ENCODE measurements at places on chromosomes 16 and 17.

DNA sequence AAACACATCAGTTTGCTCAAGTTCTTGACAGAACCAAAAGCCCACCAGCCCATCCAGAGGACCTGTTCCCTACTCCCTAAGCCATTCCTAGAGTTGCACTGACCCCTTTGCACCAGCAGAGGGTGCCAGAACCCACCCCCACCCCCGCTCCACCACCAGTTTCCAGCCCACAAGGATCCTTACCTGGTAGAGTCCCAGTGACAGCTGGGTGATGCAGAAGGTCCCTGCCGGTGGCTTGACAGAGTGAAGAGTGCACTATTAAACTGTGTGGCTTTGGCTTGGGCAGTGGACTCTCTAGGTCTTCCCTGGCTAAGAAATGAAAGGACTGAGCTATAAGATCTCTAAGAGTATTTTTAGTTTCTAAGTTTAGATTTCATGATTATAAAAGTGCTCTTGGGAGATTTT, 73.3 kb upstream of the MTMR4 start:
- peak; percentile 21 for DNase-seq

DNA sequence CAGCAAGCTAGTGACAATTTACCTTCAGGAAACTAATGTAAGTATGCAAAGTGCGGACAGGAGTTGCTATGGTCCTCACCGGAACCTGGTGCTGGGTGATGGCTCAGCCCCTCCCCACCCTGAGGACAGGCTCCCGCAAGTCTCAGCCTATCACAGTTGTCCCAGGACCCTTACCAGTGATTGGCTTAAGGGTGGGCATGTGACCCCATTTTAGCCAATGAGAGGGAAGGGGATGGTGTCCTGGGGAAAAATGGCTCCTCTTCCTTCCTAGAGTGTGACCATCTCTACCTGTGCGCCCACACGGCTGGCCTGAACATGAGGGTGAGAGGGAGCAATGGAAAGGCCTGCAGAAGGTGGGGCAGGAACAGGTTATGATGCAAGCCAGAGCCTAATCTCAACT, 80.4 kb downstream of the C16orf78 start:
- no peak for DNase-seq

GRCh38 chr17:43356999-43357398, 41.8 kb upstream of the ARL4D start:
- no peak for DNase-seq

- no peak for DNase-seq
Observed at GRCh38 chr17:10130263-10130662, 68.1 kb downstream of the GAS7 start.

DNA sequence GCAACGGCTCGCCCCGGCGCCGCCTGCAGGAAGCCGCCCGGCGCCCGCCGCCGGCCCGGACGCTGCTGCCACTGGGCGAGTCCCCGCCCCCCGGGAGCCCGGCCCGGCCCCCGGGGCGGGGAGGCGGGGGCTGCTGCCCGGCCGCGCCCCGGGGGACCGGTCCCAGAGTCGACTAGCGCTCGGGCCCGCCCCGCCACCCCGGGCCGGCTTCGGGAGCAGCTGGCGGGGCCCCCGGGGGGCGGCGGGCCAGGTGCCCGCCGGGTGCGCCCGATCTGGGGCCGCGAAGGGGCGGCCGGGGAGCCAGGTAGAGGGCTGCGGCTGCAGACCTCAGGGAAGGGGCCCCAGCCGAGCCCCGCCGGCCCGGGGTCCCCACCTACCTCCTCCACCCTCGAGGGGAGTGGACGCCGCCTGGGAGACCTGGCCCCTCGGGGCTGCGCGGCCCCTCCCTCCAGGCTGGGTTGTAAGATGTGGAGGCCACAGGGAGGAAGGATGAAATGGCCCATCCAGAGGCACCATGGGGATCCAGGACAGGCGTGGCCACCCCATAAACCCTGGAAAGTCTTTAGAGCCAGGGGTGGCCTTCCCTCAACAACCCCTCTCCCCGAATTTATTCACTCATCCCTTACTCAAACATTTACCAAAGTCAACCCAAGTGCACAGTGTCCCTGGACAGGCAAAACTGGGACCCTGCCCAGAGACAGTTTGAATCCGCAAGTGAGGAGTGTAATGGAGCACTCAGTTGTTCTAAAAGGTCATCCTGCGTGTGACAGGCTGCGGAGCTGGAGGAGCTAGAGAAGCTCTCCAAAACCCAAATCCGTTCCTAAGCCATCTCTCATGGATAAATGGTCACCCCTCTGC, at the start of gene CDYL2:
CDYL2 (minus strand) TSS at position 73 of the 858 bp plus-strand sequence. CDS start 425 bp downstream, outside the sequence.
- DNase-seq = no peak

- DNase-seq = peak; percentile 29
Observed at GRCh38 chr17:42673885-42674754, 2.7 kb downstream of the PLEKHH3 start.

DNA sequence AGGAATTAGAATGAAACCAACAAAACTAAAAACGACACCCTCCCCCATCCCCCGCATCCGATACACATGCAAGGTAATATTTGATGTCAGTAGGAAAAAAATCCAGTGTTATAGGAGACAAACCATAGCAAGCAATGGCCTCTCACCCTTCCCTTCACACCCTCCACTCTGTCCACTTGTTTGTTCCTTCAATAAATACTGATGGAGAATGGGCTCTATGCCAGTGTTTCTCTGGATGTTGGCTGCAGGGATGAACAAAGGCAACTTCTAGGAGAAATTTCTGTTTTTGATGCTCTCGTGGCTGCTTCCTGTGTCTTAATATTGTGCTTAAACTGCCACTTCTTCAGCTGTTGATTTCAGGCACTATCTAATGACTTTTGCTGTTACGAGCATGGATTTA, 98.8 kb downstream of the WWOX start:
- DNase-seq = no peak

DNA sequence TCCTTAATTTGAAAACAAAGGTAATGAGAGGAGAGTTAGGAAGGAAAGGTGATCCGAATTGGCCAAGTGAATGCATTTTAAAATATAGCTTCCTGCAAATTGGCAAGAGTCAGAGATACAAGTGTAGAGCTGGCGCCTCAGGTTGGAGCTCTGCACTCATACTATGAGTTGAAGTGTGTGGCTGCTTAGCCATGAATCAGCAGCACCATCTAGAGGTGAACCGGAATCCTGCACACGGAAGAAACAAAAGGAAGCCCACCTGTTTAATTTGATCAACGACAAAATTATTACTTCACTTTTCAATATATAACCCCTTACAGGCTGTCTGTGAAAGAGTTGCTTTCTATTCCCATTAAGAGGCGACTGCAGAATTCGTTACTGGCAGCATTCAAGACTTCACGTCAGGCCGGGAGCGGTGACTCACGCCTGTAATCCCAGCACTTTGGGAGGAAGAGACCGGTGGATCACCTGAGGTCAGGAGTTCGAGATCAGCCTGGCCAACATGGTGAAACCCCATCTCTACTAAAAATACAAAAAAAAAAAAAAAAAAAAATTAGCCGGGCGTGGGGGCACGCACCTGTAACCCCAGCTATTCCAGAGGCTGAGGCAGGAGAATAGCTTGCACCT, 1253.7 kb upstream of the CDH8 start:
- peak; percentile 18 for DNase-seq

DNA sequence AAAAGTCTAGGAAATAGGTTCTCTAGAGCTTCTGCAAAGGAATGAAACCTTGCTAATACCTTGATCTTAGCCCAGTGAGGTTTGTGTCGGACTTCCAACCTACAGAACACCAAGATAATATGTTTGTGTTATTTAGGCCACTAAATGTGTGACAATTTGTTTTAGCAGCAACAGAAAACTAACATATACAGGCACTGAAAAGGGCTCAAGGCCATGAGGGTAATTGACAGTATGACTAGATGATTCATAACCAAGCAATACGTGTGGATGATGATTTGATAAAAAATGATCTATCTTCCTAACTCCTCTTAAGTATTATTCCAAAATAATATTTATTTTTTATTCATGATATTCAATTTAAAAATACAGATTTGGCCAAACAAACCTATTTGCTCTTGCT, 27.7 kb upstream of the MED13 start:
- no peak for DNase-seq
